ENCODE measurements at places on chromosomes 12 and 14. TPM values are rescaled to one million over a fixed set of nuclear protein-coding genes. Genes with fewer than 3 reads are reported as not detected.

PPM1H gene
- 26.8 TPM for polyA plus RNA-seq

GRCh38 chr14:27390155-27390554 lies 792.3 kb upstream of the NOVA1 start:
- DNase-seq, result no peak

GRCh38 chr14:69812711-69813110 lies 15.7 kb upstream of the SLC10A1 start:
- DNase-seq, result no peak

- no peak for DNase-seq
These were observed 16.1 kb downstream of the MON2 start for GRCh38 chr12:62482769-62483168.

GRCh38 chr12:129339336-129339735 lies 486.1 kb downstream of the GLT1D1 start:
- DNase-seq, result no peak

MOK gene
- 40.3 TPM for polyA plus RNA-seq

DNA sequence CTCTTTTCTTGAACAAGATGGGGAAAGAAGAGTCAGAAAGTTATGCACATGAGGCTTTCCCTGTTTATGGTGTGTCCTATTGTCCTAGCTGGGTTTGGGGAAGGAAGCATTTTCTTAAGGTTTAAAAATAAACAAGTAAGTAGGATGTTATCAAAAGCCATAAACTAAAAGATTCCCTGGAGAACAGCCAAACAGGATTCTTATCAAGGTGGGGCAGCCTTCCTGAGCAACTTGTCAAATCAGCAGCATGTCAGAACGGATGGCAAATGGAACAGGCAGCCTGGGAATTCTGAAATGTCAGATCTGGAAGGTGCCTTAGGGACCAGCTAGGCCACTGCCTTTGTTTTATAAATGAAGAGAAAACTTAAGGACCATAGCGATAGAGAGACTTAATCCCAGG lies 152.2 kb upstream of the RGS6 start:
- DNase-seq, result no peak

DNA sequence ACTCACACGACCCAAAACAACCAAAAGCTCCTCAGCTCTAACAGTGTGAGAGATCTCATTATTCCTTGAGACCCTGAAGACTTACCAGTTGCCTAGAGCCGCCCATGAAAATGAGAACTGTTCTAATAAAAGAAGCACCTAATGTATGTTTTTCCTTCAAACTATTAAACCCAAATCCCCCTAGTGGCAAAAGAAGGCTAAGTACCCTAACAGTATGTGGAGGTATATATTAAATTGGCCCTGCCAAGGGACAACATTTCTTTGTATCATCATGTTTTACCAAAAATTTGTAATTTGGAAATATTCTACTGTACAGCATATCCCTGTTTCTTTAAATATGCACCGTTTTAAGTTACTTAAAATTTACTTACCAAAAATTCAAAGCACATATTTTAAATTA lies 38.0 kb upstream of the PPFIA2 start:
- DNase-seq, result no peak

SYCP3 gene
- 0.21 TPM for polyA plus RNA-seq

DNA sequence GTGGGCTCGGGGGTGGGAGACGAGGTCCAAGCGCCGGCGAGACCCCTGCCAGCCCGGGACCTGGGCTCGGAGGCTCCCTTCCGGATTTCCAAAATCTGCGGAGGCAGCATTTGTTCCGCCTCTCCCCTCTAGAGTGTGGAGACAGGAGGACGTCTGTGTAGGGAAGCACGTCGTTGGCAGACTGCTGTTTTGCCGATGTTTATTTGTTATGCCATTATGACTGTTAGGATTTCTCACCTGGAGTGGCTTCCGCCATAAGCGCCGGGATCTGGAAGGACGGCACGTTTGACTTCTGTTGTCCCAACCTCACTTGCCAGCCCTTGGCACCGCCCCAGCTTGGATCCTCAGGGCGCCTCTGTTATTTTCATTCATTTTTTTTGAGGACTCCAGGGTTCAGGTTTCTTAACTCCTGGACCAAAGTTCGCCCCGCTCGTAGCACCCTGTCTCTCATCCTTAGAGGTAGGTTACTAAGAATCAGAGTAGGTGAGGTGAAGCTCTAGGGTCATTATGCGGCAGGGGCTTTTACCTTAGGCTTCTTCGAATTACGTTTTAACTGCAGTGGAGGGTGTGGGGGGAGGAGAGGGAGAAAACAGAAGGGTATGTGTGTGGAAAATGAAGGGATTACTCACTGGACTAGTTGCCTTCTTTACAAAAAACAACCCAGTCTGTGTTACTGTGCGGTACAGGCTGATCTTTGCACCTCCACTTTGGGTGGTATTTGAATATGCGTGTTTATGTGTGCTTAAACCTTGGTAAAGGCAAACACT lies 547 bp upstream of the PYGL start:
- no peak for DNase-seq

DNA sequence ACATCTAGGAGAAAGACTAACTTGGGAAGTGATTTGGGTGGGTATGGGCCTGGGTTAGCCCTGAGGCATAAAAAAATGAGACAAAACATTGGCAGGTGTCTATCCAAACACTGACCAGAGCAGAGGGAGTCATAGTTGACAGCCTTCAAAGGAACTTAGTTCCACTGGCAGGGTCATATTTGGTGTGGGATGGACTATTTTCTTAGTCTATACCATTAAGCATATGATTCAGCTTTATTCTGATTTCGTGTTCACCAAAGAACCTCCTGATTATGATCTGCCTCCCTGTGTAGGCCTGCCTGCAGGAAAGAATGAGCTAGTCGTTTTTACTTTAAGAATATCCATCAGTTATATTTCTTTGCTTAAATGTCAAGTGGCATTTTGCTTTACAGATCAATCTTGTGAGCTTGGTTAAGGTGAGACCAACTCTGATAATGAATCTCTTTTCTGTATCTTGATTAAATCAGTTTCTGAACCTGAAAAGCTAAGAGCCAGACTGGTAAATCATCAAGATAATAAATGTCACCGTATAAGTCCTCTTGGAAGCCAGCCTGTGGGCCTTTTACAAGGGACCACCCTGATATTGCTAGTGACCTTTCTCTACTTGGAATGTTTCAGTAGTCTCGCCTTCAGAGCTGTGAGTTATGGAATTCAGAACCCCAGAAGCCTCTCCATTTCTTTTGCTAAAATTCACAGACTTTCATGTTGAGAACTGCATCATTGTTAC lies 182.9 kb downstream of the MON2 start:
- DNase-seq, result no peak

DNA sequence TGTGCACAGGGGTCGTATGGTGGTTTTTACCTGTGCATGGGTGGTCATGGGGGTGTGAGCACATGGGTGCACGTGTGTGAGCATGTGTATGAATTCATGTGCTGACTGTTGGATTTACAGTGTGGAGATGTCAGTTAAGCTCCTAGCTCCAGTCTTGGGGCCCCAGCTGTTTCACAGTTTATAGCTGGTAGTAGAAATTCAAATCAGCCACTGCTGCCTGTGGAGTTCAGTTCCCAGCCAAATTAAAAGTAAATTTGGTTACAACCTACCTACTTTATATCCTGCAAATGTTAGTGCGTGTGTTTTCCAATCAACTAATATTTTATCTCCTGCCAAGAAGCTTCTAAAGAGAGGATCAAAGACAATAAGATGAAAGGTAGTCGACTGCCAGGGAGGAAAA lies 56.0 kb upstream of the HSPB8 start:
- DNase-seq, result no peak

DNA sequence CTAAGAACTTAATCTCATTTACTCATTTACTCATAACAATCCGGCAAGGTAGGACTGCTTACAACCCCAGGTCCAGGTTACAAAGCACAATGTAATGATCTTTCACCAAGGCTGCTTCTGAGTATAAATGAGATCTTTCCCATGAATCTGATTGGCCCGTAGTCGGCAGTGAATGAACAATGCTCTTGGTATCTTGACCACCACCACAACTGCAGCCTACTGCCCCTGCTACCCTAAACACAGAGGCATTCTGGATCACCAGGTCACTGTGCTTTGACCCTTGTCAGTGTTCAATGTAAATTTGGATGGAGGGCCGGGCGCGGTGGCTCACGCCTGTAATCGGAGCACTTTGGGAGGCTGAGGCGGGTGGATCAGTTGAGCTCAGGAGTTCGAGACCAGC lies 15.9 kb downstream of the FAM181A start:
- no peak for DNase-seq

PELI2 gene
- 29.7 TPM for polyA plus RNA-seq

DNA sequence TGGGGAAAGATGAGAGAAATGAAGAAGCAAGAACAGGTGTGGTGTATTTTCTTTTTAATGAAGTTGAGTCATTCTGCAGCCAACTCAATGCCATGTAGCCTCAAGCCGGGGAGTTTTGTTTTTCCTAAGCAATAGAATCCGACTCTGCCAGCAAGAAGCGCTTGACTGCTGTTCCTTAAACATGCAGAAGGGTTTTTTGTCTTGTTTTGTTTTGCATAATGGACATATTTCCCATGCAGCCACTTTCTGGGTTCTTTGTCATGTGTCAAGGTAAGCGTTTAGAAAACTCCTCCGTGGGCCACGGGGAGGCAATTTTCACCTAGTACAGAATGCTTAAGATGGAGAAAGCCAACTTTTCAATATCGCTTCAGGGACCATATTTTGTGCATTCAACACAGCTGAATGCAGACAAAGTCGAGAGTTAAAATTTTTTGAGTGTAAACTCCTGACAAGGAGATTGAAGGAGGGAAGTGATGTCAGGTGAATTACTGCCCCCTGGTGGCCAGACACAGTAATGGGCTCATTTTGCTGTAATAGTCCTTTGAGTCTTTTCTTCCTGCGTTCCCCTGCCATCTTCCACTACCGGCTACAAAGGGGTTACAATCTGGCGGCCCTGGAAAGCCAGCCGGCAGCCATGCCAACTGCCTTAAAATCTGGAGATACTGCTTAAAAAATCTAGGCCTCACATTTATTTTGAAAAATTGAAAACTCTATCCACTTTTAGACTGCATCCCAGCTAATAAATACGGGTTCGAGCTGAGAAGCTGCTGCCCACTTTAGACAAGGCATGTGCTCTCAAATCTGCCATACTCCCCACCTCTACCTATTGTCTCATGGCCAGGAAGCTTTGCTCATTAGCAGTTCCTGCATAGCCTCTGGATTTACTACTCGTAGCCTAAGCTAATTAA lies 3.2 kb upstream of the FICD start:
- peak; percentile 36 for DNase-seq

- DNase-seq, result peak; percentile 24
These were observed 738 bp downstream of the CKAP4 start for GRCh38 chr12:106246891-106247673.

DNA sequence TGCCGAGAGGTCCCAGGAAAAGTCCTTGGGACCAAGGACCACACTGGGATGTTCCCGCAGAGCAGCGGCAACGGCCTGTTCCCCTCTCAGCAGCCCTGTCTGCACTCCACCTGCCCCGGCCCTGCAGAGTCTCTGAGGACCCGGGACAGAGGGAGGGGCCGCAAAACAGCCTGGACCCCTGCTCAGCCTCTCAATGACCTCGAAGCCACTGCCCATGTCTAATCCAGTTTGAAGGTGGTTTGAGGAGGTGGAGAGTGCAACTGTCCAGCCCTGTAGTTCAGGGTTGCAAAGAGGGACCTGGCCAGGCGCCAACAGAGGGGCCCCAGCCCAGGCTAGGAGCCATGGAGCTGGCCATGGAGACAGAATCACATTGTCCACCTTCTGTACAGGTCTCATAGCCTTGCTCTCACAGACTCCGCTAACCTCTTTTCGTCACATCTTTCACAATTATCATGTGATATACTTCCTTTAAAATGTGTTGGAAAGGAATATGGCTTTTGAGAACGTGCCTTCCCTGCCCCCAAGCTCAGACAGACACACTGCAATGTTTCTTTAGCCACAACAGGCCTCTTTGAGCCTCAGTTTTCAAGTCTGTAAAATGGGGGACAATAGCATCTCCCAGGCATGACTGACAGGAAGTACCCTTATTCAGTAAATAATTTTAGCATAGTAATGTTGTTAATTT lies 49.3 kb downstream of the ACTN1 start:
- no peak for DNase-seq

GRCh38 chr14:101234244-101234937 lies 326.9 kb upstream of the DIO3 start:
- DNase-seq, result no peak

- DNase-seq, result no peak
These were observed 587.4 kb downstream of the GALC start for GRCh38 chr14:87405563-87405962.

LRRIQ1 gene
- polyA plus RNA-seq, result 57.9 TPM

- no peak for DNase-seq
These were observed 27.2 kb upstream of the ADAMTS20 start for GRCh38 chr12:43579206-43579605.

DNA sequence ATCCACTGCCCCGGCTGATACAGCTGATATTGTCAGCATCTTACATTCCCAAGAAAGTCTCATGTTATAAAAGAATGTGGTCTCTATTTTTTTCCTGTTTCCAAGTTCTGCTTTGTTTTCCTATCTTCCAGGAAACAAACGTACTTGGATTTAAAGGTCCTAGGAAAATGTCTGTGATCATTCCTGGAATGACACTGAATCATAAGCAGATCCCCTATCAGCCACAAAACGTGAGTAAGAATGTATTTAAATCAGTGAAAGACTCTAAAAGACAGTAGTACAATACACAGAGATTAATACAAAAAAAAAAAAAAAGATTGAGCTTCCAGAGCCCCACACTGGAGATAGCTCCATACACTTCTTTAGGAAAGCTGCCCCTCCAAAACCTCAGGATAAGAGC lies 21.7 kb upstream of the TEAD4 start:
- DNase-seq, result no peak

POLE2 gene
- polyA plus RNA-seq, result 26.8 TPM

DNA sequence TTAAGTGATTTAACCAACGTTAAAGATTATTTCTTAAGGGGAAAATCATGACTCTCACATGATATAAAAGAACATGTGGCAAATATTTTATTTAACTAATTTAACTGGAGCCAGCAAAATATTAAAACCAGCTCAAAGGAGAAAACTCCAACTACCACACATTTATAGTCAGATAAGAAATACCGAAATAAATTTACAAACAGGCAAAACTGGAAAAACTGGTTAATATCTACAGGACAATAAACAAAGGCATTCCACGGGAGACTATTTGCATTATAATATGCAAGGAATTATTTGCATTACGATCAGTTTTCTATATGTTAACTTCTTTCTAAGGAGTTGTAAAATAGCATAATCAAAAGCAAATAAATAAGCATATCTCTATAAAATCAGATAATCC lies 13.8 kb upstream of the BCL2L14 start:
- no peak for DNase-seq

GRCh38 chr12:24661657-24662096 lies 287.2 kb downstream of the BCAT1 start:
- no peak for DNase-seq

DNA sequence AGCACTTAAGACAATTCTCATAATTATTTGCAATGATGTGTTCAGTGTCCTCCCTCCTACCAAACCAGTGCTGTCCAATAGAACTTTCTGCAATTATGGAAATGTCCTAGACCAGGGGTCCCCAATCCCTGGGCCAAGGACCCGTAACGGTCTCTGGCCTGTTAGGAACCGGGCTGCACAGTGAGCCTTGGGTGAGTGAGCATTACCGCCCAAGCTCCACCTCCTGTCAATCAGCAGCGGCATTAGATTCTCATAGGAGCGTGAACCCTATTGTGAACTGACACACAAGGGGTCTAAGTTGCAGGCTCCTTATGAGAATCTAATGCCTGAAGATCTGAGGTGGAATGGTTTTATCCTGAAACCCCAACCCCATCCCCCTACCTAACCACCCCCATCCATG lies 3.9 kb downstream of the SVOP start:
- no peak for DNase-seq

SAMD15 gene
- 9.7 TPM for polyA plus RNA-seq

Measured in left renal pelvis (tissue), 4 donors.